ENCODE measurements at places on chromosomes 5 and 9.

DNA sequence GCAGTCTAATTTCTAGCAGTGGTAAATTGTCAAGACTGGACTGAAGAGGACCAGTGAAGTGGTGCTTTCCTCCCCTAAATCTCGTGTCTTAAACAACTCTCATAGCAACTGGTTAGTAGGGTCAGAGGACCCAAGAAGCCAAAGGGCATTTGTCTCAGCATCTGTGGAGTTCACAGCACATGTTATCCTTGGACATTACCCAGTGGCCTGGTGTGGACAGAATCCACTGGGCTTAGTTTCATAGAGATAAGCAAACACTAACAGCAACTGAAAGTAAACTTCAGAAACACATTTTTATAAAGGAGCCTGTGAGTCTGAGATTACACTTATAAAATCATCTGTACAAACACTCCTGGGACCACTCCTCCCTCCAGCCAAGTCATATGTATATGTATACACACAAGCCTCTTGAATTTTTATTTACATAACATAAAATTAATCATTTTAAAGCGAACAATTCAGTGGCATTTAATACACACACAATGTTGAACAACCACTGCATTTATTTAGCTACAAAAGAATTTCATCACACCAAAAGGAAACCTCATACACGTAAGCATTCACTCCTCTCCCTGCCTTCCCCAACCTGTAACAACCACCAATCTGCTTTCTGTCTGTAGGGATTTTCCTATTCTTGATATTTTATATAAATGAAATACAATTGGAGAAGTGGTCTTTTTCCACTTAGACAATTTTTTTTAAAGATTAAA lies 457.8 kb downstream of the RASEF start:
- DNase-seq: peak; percentile 39

GRCh38 chr9:23790351-23791260 lies 35.4 kb downstream of the ELAVL2 start:
- DNase-seq: peak; percentile 63

DNA sequence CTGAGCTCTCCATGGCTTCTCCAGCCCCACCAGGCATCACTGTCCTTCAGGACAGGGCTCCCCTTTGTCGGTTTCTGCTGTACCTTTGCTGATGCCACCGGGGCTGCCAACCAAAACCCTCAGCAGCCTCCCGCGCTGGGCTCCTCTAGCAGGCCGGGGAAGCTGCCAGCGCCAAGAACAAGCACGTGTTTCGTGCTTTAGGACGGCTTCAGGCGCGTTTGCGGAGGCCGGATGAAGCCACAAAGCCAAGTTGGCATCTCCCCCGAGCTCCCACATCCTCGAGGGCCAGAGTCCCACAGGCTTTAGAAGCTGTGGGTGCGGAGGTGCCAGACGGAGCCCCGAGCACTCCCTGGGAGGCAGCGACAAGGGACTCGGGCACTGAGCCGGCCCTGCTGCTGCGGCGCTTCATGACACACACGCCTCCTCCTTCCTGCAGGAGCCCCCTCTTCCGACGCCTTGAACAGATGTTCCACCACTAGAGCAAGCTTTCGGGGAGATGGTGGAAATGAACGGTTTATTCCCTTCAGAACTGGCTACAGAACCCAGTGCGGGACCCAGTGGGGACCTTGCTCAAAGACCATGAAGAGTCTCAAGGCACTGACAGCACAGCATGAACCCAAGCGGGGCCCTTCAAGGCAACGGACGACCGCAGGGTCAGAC lies 36.7 kb downstream of the SARDH start:
- no peak for DNase-seq

DNA sequence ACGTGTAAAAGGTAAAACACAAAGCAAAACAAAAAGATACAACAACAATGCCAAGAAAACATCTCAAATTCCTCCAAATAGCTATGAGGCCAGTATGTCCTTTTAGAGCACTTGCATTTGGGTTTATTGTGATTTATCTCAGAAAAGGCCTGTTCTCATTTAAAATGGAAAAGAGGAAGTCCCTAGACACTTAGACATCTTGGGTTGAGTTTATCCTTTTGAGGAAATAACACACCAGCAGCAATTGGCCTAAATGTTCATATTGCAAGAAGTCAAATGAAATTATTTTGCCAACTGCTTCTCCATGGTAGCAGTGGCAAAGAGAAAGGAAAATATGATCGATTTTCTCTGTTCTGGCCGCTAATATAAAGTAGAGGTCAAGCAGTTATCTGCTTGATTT lies 43.6 kb upstream of the TRMT10B start:
- DNase-seq: no peak

DNA sequence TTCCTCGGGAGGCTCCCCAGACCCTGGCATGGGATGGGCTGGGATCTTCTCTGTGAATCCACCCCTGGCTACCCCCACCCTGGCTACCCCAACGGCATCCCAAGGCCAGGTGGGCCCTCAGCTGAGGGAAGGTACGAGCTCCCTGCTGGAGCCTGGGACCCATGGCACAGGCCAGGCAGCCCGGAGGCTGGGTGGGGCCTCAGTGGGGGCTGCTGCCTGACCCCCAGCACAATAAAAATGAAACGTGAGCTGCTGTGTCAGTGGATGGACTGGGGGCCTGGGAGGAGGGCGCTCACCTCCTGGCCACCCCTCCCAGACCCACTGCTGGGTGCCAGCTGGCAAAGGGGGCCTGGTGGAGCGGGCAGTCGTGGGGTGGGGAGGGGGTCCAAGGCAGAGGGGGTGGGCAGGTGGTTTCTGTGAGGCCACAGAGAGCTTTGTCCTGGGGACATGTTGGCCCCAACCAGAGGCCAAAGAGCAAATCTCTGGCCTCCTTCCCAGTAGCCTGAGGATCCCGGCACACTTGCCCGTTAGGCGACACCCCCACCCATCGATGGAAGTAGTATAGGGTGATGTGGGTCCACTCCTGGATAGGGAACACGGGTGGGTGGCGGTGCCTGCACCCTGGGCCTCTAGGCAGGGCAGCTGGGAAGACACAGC lies 9.8 kb downstream of the EGFL7 start:
- no peak for DNase-seq

DNA sequence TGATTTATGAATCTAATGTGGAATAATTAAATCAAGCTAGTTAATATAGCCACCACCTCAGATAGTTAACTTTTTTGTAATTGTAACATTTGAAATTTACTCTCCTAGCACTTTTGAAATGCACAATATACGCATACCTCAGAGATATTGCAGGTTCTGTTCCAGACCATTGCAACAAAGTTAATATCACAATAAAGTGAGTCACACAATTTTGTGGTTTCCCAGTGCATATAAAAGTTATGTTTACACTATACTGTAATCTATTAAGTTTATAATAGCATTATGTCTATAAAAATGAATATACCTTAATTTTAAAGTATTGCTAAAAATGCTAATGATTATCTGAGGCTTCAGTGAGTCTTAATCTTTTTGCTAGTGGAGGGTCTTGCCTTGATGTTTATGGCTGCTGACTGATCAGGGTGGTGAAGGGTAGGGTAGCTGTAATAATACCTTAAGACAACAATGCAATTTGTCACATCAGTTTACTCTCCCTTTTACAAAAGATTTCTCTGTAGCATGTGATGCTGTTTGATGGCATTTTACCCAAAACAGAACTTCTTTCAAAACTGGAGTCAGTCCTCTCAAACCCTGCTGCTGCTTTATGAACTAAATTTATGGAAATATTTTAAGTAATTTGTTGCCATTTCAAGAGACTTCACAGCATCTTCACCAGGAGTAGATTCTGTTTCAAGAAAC lies 235.1 kb upstream of the ADAMTSL1 start:
- DNase-seq: no peak

- peak; percentile 58 for DNase-seq
Observed at GRCh38 chr9:137866226-137867141, 11.1 kb upstream of the CACNA1B start.

- no peak for DNase-seq
Observed at GRCh38 chr5:128490761-128491160, 47.3 kb downstream of the FBN2 start.

- peak; percentile 74 for DNase-seq
Observed at GRCh38 chr9:125142560-125143376, 560 bp downstream of the SCAI start.

GRCh38 chr5:95725071-95725820 lies 5.9 kb upstream of the RHOBTB3 start:
- DNase-seq: no peak

GRCh38 chr5:138949988-138950387 lies 74.9 kb upstream of the LRRTM2 start:
- no peak for DNase-seq

GRCh38 chr5:81907012-81907635 lies 64.7 kb upstream of the ATG10 start:
- DNase-seq: no peak

DNA sequence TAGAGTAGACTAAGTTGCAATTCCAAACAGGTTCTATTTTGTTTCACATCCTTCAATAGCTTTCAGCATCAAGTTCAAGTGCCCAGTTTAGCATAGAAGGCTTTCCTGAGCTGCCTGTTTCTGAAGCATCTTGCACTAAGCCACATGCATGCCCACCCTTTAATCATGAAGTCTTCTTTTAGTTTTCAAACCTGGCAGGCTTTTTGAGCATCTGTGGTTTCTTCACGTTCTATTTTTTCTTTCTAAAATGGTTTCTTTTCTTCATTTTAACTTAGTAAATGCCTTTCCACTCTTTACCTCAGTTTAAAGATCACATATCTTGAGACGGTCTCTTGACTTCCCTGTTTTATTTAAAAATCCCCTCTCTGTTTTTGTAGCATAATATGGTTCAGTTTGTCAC lies 360.1 kb downstream of the MAN2A1 start:
- no peak for DNase-seq

GRCh38 chr5:116766470-116766947 lies 191.9 kb upstream of the SEMA6A start:
- peak; percentile 73 for DNase-seq

- DNase-seq: no peak
Observed at GRCh38 chr5:161409471-161409870, 137.1 kb downstream of the GABRB2 start.

DNA sequence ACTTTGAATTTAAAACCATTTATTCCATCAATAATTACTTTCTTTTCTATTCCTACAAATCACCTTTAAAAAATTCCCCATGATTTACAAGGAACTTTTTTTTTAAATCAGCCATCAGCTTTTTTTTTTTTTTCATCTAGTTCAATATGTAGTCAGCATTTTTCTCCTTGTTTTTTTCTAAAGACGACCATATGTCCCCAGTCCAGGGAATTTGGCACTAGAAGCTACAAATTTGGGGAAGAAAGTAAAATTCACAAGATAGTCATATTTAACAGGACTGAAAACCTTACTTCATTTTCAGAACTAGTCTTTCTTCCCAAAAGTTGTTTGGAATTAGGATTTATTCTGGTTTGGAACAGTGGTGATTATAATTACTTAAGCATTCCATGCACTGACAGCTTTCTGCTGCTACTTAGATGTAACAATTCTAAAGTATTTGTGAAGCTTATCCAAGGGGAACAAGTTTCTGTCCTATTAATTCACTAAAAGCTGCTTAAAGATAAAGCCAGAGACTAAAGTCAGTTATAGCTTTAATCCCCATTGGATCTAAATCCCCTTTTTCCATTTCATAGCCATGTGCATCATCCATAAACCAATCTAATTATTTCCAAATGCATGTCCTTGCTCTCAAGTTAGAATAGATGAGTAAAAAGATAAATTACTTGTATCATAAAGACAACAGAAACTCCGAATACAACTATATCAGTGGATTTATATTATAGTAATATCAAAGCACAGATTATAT lies 7.4 kb upstream of the SNCAIP start:
- DNase-seq: no peak

DNA sequence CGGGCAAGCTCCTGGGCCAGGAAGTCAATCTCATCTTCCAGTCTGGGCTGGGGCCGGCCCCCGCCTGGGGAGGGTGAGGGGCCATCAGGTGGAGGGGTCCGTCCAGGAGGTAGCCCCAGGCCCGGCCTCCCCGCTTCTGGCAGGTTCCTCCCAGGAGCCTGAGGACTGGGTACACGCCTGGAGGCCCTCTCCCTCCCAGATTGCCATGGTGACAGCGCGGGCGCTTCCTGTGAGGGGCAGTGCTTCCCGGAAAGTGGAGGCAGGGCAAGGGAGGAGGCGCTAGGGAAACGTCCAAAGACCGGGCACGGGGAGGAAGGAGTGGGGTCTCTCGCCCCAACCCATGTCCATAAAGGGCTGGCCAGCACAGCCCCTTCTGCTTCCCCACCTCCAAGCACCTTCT lies 4.9 kb downstream of the NPDC1 start:
- DNase-seq: no peak

DNA sequence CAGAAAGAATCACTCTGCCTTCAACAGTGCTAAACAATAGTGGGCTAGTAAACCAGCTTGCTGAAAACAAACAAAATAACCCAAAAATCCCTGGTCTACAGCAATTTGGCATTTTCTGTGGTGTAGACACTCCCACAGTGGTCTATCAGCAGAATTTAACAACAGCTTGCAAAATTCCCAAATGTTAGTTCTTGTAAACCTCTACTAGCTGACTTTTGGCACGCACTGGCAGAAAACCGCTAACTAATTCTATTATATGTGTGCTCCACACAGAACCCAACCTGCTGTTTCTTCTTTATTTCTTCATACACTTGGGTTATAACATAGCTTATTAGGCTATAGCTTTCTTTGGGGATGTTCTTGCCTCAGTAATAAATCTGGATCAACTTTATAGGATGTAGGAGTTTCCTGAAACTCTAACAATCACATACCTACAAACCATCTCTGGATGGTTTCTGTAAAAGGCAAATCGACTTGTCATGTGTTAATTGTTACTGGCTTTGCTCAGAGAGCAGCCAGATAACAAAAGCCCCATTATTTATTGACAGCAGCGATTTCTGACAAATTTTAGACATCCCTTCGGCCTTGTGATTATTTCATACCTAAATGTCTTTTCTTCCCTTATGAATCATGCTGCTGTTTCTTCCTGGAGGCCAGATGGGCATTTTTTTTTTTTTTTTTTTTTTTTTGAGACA lies 82.7 kb upstream of the NAA35 start:
- no peak for DNase-seq

DNA sequence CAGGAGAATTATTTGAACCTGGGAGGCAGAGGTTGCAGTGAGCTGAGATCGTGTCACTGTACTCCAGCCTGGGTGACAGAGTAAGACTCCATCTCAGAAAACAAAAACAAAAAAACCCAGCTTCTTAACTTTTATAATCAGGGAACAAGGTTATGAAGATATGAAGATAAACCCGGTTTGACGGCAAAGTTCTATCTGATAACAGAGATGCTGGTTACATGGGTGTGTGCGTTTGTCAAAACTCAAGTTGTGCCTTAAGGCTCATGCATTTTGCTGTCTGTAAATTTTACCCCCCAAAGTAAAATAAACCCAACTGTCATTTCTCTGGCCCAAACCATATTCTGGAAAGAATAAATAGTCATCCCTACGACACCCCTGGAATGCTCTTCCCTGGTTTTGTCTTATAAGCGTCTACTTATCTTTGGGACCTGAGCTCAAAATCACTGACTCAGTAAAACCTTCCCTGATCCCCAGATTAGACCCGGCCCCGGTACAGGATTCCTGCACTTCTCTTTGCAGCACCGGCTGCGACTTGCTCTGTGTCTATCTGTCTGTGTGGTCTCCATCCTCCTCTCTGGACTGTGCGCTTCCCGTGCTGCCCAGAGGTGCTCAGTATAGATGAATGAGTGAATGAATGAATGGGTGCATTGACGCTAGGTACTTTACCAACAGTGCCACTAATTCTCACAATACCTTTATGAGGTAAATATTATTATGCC lies 172.2 kb downstream of the DAB2IP start:
- DNase-seq: no peak
